GM06990 (cell line): ENCODE measurements at places on chromosomes 3 and 15.

GRCh38 chr3:156633335-156633734 is 41.1 kb upstream of the TIPARP start:
- no peak for DNase-seq

DNA sequence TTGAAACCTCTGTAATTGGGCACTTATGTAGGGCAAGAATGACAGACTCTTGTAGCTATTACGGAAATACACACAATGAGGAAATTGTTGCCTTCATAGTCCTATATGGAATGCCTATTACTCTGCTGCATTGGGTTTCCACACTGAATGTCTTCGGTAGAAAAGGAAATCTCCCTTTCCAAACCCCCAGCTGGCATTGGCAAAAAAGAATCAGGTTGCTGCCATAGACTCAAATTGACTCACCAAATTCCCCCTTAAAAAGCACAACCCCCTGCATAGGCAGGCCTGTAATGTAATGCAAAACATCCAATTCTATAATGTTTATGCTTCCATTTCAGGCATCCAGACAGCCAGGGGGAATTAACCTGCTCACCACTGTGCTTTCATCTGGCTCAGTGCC is 44.8 kb upstream of the NTRK3 start:
- DNase-seq = no peak

- DNase-seq = peak; percentile 44
These were observed 114.7 kb downstream of the ETFA start for GRCh38 chr15:76196269-76197231.

DNA sequence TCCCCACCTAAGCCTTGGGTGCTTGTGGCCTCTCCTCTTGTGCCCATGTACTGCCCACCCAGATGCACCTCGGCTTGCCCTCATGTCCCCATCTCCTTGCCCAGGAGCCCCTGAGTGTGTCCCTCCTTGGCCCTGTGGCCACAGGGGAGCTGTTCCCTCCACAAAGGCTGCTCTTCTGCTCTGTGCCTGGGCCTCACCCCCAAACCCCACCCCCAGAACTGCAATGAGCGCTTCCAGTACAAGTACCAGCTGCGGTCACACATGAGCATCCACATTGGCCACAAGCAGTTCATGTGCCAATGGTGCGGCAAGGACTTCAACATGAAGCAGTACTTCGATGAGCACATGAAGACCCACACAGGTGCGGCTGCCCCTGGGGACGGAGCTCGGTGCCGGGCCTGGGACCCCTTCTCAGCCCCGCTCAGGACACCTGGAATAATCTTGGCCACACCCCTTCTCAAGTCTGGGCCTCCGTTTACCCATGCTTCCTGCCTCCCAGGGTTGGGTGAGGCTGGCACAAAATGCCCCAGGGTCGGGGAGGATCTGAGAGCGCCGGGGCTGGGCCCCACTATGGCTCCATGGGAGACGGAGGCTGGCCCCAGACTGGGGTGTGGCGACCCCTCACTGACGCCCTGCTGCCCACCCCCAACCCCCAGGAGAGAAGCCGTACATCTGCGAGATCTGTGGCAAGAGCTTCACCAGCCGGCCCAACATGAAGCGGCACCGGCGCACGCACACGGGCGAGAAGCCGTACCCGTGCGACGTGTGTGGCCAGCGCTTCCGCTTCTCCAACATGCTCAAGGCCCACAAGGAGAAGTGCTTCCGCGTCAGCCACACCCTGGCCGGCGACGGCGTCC is 10.3 kb downstream of the ZBTB47 start:
- DNase-seq = peak; percentile 42

- DNase-seq = no peak
These were observed 151.0 kb downstream of the TJP1 start for GRCh38 chr15:29670998-29671981.

- DNase-seq = no peak
These were observed 21.4 kb downstream of the TAMM41 start for GRCh38 chr3:11825301-11825700.

DNA sequence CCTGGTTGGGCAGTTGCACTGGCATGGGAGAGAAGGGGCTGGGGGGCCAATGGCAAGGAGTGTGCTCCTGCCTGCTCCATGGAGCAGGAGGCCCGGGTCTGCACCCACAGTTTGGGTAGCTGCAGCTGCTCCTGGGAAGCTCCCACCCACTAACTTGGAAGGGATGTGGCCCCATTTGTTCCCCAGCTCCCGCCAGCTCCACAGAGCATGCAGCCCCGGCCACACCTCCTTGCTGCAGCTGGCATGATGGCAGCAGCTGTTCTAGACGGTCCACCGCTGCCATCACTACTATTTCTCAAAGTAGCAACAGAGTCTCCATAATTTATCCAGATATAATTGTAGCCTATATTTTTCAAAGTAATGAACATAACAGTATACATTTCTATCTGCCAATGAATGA is 65.8 kb downstream of the PIK3CB start:
- no peak for DNase-seq

DNA sequence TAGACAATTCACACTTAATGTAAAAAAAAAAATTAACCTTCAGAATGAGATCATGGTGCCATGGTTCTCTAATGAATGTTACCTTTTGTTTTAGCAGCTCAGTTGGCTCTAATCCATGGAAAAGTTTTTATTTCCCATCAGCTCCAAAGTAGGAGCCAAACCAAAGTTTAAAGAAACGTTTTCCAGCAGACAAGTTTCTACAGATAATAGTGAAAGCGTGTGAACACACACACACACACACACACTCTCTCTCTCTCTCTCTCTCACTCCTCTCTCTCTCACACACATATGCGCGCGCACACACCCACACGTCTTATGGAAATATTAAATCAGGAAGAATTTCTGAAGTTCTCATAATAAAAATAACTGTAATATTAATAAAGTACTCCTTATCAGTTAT is 46.9 kb downstream of the MBNL1 start:
- DNase-seq = no peak

GRCh38 chr15:65993236-65993635 is 123.9 kb downstream of the RAB11A start:
- no peak for DNase-seq
